Activated effector memory CD4-positive, alpha-beta T cell treated with anti-CD3 and anti-CD28 coated beads, Interleukin-2, amount 50 U/mL, for 16 hours (primary cell): ENCODE measurements at places on chromosomes 4 and X.

DNA sequence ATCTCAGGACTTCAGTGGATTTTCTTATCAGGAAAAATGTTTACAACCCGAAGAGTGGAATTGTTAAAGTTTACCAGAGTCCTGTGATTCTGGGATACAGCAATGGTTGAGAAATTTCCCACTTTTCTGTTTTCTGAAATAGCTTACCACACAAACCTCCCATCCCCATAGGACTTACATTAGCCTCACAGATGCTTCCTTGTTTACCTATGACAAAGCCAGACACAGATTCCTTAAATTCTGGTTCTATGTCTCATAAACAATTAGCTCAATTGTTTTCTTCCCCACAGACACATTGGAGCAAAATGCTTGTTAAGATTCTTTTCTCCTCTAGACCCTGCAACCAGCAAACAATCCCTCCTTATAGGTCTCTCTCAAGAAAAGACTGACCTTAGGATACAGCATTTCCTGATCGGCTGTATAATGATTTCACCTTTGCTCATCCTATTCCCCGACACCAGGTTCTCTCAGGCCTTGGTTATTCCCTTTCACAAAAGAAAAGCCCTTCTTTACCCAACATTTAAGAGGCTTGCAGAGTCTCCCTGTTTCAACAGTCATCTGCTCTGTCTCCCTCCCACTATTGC lies 886.2 kb downstream of the ARAP2 start:
- DNase-seq, result no peak

DNA sequence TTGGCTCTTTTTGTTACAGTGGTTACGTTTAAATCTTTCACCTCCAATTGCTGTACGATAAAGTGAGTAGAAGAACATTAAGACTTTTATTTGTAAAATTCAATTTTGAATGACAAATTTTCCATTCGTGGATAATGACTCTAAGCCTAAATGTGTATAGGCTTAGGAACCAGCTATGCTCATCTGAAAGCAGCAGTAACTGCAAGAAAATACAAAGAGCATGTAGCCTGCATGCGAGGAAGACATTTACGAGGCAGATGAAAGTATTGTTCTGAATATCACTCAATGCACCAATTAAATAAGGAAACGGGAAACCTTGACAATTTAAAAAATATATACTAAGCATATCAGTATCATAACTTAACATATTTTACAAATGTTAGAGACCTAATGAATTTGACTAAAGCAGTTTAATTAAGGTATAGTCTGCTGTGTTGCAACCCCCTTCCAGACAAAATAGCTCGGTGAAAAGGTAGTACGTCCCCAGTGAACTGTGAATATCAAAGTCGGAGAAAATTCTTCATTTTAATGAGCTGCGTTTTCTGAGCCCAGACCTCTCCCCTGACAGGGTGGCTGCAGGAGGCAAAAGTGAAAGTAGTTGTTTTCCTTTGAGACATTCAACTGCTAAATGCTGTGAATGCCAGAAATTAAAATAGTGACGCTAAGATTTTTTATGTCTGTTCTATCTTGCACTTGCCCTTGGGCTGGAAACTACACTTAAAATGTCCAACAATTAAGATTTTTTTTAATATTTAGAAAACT lies 1236.5 kb upstream of the TENM3 start:
- no peak for DNase-seq

DNA sequence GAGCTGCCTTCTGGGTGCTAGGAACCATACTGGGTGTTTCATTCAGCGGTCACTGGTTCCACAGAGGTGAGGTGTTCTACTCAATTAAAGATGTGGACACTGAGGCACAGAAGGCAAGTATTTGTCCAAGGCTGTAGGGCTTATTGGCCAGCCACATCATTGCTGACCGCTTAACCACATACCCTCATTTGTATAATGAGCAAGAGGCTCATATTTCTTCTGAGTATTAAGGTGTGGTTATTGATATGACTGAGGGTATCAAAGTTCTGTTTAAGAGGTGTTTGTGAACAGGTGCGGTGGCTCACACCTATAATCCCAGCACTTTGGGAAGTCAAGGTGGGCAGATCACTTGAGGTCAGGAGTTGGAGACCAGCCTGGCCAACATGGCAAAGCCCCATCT lies 14.3 kb downstream of the RNF4 start:
- DNase-seq, result no peak

DNA sequence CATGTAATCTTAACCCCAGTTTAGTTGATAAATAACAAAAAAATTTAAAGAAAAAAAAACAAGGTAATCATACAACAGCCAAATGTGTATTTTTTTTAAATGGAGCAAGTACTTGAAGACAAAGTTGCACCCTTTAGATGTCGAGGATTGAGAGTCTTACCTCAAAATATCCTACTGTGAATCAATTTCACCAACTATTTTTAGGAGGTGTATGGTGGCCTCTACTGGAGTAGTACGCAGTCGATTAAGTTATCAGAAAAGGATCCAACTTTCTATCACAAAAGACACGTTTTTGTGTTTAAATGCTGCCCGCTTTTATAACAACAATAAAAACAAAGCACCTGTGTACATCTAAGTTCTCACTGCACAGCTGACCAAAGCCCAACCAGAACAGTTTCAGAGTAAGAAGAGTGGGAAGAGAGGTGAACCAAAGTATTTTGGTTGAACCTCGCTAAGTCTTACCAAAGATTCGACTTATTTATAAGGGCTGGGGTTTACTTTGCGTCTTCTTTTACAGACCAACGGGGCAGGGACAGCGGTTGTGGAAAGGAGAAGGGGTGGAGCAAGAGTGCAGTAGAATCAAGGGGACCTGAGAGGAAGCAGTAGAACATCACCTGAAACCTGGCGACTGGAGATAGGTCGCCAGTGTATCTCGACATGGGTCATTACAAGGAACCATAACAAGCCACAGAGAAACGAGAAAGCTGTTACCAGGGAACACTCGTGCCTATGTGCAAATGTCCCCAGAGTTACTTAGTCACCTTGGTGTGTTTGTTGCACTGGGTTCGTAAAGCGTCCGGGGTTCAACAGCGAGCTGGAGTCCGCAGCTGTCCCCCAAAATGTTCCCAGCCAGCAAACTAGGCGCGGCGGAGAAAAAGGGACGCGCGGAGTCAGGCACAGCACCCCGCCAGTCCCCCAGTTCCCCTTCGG lies 1.1 kb downstream of the RPS6KA6 start:
- no peak for DNase-seq

DNA sequence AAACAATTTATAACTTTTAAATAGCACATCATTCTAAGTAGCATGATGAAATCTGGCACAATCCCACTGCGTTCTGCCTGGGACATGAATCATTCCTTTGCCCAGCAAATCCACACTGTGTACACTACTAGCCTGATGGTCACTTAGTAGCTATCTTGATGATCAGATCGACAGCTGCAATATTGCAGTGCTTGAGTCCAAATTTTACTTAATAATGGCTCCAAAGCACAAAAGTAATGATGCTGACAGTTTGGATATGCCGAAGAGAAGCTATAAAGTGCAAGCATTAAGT lies 86.6 kb upstream of the NPNT start:
- DNase-seq, result no peak

GRCh38 chr4:5730993-5731990 lies 20.3 kb downstream of the EVC start:
- DNase-seq, result no peak
